ENCODE measurements at places on chromosomes 12 and 14.

DNA sequence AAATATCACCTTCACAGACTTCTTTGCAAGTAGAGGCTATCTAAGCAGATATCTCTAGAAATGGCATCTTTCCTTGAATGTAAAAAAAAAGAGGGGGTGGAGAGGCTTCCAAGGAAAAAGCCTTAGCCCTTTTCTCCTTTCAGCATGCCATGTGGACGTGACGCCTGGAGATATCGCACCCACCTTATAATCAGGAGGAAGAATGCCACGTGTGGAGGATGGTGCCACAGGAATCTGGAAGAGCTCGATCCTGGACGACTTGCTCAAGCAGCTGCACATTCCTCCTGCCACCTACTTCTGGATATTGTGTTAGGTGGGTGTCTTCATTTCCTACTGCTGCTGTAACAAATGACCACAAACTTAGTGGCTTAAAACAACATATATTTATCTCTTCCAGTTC is 203.6 kb downstream of the NUAK1 start:
- no peak for DNase-seq

- no peak for DNase-seq
Measured at GRCh38 chr14:34113005-34113511, 162.2 kb upstream of the EGLN3 start.

GRCh38 chr12:13046964-13047363 is 2.8 kb downstream of the FAM234B start:
- DNase-seq = no peak

GRCh38 chr12:76898442-76898841 is 19.6 kb upstream of the CSRP2 start:
- DNase-seq = no peak

GRCh38 chr14:82779301-82779700 is 1245.6 kb upstream of the SEL1L start:
- no peak for DNase-seq

DNA sequence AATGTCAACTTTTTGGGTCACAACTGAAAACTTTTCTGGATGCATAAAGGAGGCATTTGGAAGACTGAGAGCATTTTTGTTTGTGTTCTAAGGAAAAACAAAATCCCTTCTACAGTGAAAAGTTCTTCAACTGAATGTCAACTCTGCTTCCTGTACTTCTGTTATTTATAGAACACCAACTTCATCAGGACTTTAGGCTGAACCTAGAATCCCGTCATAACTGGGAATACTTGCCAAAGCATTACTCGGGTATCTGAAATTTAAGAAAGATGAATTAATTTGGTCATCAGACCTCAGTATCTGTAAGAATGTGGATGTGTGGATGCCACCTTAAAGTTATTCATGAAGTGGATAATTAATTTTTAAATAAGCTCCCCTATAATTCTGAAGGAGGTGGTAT is 73.2 kb downstream of the FERMT2 start:
- DNase-seq = no peak

- no peak for DNase-seq
Measured at GRCh38 chr12:87756111-87756510, 273.1 kb downstream of the C12orf50 start.

DNA sequence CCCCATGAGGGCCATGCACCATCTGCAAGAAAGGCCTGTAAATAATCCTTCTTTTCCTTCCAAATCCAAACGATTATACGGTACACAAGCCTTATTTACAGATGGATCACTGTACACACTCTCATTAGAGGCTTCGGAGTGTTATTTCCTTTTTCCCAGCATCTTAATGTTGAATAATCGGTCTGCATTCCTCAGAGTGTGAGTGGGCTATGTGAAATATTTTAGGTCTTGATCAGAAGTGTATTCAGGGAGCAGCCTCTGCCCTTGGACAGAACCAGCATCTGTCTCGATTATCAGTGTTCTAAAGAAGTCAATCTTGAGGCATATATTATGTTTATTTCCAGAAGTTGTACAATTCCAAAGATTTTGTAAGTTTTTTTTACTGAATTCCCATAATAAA is 340.6 kb downstream of the SEC23A start:
- DNase-seq = no peak

DNA sequence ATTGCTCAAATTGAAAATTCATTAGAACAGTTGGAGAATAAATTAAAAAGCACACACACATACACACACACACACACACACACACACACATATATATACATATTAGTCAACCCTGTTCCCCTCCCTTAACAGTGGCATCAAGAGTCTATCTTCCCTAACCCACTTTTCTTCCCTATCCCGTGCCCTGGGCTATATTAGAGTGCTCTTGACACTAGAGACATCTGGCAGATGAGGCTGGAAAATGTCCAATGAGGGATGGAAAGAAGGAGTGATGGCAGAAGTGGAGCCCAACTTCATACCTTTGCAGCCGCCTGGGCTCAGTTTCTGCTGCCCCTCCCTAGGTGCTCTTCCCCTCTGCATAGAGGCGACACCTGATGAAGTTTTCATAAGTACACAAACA is 172.4 kb upstream of the NUDT4 start:
- DNase-seq = no peak

Data from activated T-cell treated with anti-CD3 and anti-CD28 coated beads, Interleukin-2, amount 50 U/mL, for 1 hour (primary cell).